ENCODE measurements at places on chromosomes 3 and 15.
A peak's percentile ranks its signal among the peaks of the same experiment; 100 is the strongest.

GRCh38 chr3:125280668-125281361 is 68.3 kb upstream of the SLC12A8 start:
- peak; percentile 43 for DNase-seq

GRCh38 chr15:89002281-89002761 is 85.9 kb upstream of the ABHD2 start:
- DNase-seq, result no peak

DNA sequence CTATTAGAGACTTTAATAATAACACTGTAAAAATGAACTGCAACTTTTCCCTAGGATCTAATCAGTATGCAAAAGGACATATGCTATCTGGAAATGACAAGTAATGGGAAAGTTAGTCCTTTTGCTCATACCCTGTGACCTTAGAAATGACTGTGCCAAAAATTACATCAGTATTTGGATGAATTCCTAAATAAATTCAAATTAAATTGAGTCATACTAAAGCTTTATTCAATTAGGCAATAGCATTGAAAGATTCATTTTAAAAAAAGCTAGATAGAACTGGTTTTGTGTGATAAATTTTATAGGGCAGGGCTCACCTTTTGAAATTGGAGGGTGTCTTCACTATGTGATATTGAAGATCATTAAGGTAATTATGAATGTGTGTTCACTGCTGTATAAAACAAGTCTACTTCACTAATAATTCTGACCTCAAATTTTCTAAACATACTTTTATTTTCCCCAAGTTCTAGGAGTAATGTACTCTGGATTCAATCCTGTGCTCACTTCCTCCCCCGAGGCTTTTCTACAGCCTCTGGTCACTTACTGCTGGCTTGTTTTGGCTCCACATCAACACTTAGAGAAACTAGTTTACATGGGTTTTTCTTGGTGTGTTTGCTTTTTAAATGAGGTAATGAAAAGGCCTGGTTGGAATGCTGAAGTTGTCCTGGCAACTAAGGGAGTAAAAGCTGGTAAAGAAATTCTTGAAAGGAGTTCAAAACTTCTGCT is 44.4 kb upstream of the SPTSSB start:
- DNase-seq, result no peak

DNA sequence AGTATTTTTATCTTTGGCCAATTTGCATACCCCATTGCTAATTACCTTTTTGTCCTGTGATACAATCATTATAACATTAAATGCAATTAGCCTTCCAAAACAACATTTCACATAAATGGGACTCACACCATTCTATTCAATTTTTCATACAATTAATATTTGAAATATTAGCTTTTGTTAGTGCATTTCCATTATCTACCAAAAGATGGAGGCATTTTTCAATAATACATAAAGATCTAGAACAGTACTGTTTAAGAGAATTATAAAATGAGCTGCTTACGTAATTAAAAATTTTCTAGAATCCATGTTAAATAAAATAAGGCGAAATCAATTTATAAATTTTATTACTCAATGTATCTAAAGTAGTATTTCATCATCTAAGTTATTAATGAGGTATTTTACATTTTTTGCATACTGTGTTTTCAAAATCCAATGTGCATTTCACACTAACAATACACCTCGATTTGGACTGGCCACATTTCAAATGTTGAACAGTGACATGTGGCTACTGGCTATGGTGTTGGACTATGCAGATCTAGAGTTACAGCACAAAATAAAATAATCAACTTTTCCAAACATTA is 74.3 kb downstream of the TJP1 start:
- DNase-seq, result peak; percentile 1

GRCh38 chr3:66297260-66297873 is 76.6 kb downstream of the SLC25A26 start:
- DNase-seq, result no peak

DNA sequence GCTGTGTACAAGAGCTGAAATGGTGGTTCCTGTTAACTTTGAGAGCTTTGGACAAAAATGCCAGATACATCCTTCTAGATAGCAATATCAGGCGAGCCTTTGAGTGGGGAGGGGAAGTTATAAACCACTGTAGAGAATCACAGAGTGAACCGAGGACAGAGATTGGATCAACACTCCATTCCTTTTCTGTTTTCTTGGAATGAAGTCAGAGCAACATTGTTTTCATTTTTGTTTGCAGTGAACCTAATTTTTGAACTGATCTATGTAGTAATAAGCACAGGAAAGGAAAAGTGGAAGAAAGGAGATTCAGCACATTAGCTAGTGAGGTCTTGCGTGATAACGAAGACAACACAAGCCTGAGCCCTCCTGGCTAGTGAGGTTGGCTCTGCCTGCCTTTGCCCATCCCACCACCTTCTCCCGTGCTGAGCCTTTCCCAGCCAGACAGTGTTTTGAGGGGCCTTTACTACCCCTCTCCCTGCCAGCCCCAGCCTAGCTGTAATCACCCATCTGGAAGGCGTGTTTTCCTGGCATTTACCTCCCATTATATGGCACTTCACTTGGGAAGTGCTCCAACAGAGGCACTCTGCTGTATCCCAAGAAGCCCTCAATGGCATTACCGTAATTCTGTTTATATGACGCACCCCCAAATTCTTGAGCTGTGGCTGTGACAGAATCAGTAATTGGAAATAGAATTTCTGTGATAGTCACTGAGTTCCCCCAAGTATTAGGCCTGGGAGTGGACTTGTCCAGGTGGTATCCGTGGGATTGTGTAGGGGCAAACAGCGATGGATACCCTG is 129.8 kb downstream of the CACNA1D start:
- DNase-seq, result peak; percentile 17

DNA sequence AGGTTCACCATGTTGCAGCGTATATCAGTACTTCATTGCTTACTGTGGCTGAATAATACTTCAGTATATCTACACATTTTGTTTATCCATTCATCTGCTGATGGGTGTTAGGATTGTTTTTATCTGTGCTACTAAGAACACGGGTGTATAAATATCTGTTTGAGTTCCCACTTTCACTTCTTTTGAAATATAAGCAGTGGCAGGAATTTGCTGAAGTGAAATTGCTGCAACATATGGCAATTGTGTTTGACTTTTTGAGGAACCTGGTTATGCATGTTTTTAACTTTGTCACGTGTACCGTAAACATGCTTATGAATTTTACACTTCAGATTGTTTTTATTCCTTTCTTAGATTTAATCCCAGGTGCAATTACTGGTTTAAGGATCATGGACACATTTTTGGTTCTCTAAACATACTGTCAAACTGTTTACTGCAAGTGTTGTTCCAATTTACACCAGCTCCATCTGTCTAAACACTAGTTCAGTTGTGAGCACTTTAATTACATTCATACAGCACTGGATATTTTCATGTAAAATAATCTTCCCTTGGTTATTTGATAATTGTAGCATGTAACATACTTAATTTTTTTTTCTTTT is 23.1 kb downstream of the TRAK1 start:
- DNase-seq, result no peak

DNA sequence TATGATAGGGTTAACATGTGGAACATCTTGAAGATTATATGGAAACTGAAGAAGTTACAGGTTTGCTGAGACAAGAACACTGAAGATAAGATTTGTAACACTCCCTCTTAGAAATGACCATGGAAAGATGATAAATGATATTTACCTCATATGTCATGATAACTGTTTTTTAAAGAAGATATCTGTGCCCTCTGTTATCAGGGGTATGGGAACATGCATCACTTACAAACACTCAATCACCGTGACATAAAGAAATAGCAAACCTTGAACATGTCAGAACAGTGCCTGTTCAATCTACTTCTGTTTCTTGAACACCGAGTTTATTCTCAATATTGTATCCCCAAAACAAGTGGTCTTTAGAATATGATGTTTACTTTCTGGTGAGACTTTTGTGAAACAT is 149.4 kb downstream of the ROBO2 start:
- no peak for DNase-seq

DNA sequence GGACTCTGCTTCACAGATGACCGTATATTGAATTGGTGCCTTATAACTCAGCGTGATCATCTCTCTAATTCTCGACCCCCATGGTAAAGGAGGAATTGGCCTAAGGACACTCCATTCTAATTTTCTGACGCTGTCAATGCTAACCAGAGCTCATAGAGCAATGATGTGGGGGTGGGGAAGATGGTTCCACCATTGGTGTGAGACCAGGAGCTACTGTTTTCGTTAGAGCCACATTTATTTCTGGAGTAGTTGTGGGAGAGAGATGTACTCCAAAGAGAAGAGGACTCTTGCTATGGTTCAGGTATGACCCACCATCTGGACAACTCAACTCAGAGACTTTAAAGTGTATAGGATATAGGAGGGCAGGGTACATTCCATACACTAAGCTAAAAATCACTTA is 16.3 kb downstream of the ZBTB38 start:
- DNase-seq, result no peak

DNA sequence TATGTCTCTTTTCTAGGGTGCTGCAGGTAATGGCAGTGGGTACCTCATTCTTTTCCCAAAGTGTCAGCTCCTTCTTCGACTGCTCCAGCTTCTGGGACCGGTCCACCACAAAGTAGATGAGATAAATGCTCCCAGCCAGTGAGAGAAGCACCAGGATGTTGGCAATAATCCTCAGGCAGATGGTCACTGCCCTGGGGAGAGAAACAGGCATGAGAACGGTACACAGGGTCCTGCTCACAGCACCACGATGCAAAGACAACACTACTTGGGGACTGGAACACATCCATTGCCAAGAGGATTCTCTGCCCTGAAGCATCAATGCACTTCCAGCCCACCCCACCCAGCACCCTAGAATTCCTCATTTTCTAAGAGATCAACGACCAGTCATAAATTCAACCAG is 22.4 kb downstream of the TMC3 start:
- DNase-seq, result no peak

GRCh38 chr3:106257172-106257571 is 388.4 kb upstream of the CBLB start:
- no peak for DNase-seq

GRCh38 chr3:76024640-76025039 is 239.3 kb upstream of the ZNF717 start:
- DNase-seq, result no peak

DNA sequence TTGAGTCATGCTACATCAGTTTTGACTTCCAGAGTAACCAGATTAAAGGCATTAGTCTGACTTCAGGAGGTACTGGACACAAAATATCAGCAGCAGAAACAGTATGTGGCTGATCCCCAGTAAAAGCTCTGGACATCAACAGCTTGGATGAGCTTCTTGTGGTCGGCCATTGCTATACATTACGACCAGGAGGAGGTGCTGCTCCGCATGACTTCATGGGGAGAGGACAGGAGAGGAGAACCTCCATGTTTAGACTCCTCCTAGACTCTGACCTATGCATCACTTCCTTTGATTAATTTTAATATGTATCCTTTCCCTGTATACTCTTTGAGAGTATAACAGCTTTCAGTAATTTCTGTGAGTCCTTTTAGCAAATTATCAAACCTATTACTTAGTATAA is 285.6 kb upstream of the ARHGEF26 start:
- no peak for DNase-seq

- no peak for DNase-seq
Measured at GRCh38 chr3:27577504-27577903, 93.3 kb upstream of the SLC4A7 start.

DNA sequence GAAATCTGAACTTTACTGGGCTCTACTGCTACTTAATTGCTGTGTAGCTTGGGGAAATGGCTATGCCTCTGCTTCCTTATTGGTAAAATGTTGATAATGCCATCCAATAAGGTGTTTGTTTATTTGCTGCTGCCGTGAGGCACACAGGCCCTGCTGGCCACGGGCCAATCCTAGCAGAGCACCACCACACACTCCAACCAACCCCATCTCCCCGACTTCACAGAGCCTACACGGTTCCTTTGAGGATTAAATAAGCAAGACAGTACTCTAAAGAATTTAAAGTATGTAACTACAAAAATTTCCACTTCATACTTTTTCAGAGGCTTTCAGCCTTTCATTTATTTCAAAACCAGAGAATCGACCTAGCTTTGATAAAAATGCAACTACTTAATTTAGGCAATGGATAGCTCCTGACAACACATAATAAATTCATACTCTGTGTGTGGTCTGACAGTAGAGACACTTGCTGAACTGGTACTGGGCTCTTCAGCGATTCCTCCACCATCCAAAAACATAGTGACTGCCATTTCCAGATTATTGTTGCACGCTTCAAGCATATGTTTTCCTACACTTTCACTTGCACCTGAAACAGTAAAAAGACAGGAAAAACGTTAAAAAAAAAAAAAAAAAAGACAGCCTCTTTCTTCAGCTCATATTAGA is 25.3 kb downstream of the UBXN7 start:
- no peak for DNase-seq

DNA sequence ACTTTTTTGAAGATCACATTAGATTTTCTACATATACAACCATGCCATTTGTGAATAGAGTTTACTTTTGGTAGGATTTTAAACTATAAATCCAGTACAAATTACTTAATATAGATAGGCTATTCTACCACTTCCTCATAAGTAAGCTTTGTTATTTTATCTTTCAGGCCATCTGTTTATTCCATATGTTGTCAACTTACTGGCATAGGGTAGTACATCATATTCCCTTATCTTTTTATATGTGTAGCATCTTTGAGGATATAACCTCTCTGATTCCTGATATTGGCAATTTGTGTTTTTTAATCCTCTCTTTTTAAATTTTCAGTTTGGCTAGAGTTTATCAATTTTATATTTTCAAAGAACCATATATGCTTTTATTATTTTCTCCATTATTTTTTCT is 515.4 kb downstream of the DIPK2A start:
- DNase-seq, result no peak

DNA sequence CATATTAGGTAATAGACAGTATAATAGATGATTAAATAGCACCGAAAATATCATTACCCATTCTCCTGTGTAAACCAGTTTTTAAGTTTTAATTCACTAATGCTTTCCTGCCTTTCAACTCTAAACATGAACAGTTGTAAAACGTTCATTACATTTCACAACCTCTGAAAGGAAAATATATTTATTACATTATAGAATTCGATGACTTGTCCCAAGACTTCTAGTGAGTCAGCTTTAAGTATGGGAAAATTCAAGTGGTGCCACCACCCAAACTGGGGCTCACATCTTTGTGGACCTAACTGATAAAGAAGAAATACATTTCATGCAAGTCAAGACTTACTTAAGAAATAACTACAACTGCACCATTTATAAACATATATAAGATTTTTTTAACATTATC is 2.0 kb downstream of the TRIM59 start:
- no peak for DNase-seq

GRCh38 chr15:21260966-21261395 is 179.3 kb downstream of the POTEB3 start:
- DNase-seq, result no peak

Data from DMS79 treated with DMSO at 0.1 percent for 48 hours (cell line).